ENCODE measurements at places on chromosomes 7 and 10.

GRCh38 chr7:20157456-20157855 is 59.7 kb downstream of the MACC1 start:
- DNase-seq, result no peak

DNA sequence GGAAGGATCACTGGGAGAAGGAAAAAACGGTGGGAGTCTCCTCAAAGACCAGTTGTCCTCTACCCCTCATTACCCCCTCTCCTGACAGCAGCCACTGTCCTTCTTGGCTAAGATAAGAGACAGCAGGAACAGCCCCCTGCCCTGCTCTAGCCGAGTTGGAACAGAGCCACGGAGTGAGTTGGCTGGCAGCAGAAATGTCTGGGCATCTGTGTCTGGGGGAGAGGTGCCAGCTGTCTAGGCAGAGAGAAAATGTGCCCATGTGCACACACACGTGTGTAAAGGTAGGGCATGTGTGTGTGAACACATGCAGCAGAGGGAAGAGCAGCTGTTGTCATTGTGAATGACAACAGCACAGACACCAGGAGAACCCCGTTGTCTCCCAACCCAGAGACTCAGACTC is 9.4 kb upstream of the HILPDA start:
- DNase-seq, result no peak

- no peak for DNase-seq
These were observed 132.2 kb downstream of the PRKG1 start for GRCh38 chr10:51206500-51206899.

GRCh38 chr10:70602665-70603448 is at the start of gene PRF1:
Gene PRF1 (minus strand): TSS chr10:70602741. CDS start chr10:70600902, 1,839 bp downstream.
- DNase-seq, result peak; percentile 93

DNA sequence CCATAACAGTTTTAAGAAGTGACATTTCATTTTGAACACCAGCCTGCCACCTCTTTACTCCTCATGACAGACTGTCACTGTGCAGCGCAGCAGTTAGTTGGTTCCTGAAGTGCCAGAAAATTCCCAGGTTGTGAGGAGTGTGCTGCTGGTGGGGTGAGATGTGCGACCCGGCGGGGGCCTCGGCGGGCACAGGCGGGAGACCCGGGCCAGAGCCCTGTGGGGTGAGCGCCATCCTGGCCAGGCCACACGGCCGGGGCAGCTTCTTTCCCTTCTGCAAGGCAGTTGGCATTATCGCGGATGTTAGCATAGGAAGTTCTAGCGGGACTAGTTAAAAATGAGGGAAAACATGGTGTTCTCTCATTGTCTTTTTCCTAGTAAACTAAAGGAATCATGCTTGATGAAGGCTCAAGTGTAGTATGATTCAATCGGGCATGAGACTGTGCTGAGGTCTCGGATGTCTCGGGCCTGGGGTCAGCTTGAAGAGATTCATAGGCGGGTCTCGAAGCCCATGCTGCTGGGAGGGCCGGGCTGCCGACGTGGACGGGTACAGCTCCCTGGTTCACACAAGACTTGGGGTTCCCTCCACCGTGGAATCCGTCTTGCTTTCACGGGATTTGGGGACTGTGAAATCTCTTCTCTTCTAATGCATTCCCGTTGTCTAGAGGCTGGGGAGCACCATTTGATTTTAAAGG is 56.1 kb downstream of the MGMT start:
- no peak for DNase-seq

DNA sequence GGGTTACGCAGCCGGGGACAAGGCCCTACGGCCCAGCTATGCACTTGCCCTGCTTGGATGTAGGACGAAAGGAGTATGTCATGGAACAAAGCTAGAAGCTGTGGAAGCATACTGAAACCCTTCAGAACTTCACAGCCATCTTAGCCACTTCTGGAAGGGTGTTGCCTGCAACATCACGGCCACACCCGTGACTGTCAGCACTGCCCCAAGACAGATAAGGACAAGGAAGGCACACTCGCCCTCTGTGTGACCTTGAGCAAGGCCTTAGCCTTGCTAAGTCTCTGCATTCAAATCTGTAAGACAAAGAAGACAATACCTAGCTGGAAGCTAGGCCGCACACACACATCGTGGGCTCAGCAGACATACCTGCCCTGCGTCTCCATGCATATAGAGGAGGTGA is 352.5 kb upstream of the MGMT start:
- no peak for DNase-seq

GRCh38 chr10:131242007-131242406 is 69.5 kb downstream of the TCERG1L start:
- no peak for DNase-seq

DNA sequence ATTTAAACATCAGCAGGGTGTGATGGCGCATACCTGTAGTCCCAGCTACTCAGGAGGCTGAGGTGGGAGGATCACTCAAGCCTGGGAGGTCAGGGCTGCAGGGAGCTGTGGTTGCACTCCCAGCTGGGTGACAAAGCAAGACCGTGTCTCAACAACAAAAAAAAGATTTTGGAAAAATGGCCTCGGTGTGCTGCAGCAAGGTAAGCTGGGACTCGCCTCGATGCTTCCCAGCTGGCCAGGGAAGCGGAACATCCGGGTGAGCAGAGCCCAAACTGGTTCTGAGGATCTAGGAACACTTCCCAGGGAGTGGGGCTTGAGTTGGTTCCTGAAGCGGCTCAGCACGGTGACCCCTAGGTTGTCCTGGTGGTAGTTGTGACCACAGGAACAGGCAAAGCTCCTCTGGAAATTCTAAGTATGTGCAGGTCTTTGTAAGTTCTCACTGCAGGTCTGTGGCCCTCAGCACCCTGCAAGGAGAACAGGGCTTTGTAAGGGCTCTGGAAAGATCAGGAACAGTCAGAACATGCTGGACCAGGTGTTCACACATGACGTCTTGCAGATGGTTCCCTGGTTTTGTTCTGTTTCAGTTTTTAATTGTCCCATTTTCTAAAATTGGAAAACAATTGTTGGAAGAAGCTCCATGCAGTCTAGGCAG is 38.6 kb upstream of the ZMIZ2 start:
- DNase-seq, result no peak

DNA sequence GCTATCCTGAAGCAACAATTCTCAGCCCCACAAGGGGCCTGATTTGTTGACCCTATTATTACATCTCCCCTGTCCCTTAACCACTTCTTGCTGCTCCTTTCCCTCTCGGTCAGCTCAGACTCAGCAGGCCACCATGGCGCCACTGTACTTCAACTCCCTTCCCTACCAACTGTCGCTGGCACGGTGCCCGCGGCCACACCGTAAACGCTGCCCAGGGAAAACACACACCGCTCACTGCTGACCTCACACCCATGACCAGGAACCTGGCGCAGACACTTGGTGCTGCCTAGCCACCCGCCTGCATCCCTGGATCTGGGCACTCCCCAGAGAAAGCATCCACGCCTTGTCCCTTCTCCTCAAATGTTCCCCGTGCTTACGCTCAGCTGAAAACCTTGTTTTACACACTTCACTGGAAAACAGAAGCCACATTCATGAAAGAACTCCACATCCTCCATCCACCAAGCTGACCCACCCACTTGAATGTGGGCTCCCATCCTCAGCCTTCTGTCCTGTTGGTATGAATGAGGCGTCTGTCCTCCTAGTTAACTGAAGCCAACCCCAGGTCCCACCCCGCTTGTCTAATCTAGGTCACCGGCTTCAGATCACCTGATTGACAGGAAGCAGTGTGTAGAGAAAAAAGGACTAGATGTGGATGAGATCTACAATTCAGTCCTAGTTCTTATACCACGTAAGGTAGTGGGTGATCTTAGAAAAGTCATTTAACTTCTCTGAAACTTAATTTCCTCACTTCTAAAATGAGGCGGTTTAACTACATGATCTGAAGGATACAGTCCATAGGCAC is 28.5 kb upstream of the CRYGN start:
- no peak for DNase-seq

DNA sequence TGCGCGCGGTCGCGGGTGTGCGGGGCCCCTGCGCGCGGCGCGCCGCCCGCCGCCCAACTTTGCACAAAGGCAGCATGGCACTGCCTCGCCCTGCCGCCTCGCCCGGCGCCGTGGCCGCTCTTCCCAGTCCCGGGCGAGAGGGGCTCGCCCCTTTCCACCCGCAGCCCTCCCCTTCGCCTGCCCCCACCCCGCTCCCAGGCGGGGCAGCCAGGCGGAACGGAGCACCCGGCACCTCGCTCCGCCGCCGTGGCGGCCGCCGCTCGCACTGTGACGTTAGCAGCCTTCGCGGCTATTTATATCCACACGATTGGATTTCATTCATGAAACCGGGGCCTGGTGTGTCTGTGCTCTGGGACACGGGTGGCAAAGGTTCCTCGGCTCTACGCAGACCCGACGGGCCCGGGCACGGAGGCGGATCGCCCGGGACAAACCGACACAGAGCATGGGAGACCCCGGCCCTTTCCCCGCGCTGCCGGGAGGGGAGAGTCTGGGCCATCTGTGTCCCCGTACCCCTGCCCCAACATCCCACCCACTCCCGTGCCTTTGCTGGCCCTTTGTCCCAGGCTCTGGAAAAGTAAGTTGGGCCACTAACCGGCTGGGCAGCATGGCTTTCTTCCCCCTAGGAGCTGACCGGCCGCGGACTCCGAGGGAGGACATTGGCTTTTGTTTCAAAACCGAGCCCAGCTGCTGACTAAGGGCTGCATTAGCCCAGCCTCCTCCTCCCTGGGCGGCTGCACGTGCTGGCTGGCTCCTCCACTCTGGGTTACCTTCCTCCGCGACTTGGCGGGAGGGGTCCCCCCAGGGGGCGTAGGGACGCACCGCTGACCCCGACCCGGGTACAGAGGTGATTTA is at the start of gene RHOBTB1:
TSS of gene RHOBTB1 (minus strand) at position 128 of the 852 bp plus-strand sequence. CDS start 32,643 bp downstream, outside the sequence.
- DNase-seq, result peak; percentile 10

GRCh38 chr7:123608991-123609882 is 7.6 kb downstream of the ASB15 start:
- DNase-seq, result no peak

DNA sequence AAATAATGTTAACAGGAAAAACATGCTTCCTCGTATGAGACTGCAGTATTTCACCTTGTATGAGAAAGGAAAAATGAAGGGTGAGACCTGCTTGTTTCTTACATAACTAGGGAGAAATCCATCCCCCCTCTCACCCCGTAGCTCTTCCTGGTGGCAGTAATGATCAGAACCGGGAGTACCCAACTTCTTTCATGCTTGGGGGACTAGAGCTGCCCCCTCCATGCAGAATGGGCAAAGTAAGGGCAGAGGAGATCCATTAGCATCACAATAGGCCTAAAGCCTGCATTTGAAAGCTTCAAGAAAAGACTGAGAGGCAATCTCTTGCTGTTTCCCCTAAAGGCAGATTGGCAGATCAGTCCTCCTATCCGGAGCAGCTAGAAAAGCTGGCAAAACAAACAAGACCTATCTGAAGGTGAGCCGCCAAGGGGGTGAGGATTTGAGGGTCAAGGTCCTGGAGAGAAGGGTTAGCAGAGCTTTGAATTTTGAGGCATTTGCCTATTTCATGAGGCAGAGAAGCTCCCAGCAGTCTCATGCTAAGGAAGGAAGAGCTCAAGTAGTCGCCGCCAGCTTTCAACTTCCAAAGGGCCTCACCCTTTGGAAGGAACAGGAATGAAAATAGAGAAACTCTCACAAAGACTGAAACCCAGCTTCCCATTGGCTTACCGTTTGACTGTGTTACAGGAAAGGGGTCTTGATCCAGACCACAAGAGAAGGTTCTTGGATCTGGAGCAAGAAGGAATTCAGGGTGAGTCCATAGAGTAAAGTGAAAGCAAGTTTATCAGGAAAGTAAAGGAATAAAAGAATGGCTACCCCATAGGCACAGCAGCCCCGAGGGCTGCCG is 36.2 kb downstream of the BAG3 start:
- DNase-seq, result no peak

DNA sequence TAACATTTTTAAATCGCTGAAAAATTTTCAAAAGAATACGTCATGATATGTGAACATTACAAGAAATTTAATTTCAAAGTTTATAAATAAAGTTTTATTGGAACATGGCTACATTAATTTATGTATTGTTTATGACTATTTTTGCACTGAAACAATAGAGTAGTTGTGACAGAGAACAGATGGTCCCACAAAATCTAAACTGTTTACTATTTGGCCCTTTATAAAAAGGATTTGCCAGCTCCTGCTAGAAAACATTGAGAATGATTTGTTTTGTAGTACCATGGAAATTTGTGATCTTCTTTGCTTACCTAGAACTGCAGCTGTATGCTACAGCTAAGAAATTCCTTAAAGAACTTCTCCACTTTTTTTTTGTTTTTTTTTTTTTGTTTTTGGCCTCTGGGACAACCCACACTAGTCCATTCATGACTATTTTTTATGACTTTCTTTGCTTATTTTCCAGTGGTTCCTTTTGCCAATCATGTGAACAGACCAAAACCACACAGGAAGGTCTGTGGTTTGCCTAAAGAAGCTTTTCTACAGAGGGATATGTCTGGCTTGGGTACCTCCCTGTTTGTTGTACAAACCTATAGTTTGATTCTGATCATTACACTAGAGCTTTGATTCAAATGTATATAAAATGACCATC is 55.7 kb downstream of the ST7 start:
- DNase-seq, result no peak

- peak; percentile 96 for DNase-seq
These were observed 9.2 kb downstream of the ITPRIP start for GRCh38 chr10:104328896-104329710.

DNA sequence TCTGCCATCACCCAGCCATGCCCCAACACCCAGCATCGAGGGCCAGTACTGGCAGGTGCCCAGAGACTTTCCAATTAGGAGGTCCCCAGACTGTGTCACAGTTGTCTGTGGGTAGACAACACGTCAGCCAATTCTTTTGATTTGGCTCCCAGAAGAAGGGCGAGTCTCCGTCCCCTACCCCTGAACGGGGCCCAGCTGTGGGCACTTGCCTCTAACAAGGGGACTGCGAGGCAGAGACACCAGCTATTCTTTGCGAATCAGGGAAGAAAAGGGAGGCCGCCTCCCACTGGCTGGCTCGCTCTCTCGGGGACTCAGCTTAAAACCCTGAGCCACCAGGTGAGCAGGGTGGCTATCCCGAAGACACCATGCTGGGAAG is 167.3 kb downstream of the USP6NL start:
- DNase-seq, result no peak

DNA sequence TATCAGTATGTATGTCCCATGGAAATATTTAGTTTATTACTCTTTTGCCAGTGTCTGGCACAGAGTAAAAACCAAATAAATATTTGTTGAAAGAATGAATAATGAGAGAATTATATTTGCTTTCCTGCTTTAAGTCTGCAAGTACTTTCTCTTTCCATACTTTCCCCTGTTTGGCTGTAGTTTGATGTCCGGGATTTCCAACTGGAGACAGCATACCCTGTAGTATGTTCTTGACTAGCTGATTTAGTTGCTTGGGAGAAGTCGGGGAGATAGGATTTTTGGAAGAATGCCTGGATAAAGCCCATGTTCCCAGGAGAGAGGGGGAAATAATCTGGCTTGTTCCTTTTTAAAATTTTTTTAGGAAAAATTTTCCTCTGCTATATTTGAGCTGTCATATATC is 516.1 kb downstream of the CCSER2 start:
- no peak for DNase-seq

- no peak for DNase-seq
These were observed 351.0 kb downstream of the ANKRD7 start for GRCh38 chr7:118575393-118575948.

DNA sequence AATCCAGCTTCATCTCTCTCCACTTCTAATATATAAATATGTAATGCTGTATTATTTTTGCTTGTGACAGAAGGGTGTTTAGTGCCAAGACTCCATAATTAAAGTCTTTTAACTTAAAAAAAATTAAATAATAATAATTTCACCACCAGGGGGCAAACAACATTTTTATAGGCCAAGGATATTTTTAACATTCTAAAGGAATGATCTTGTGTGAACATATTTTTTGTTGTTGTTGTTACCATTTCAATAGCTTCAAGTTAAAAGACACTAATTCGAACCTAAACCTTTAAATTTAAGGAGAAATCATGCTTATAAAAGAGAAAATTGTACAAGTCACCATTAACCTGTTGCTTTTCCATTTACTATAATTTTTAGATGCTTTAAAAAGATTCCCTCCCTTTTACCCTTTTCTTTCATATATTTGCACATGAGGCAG is 7.5 kb upstream of the DNAJC1 start:
- DNase-seq, result no peak
